ENCODE measurements at places on chromosomes 6 and 20. TPM values are rescaled to one million over a fixed set of nuclear protein-coding genes. Genes with fewer than 3 reads are reported as not detected.

- DNase-seq, result no peak
These were observed 217.3 kb upstream of the RREB1 start for GRCh38 chr6:6890400-6890858.

DNA sequence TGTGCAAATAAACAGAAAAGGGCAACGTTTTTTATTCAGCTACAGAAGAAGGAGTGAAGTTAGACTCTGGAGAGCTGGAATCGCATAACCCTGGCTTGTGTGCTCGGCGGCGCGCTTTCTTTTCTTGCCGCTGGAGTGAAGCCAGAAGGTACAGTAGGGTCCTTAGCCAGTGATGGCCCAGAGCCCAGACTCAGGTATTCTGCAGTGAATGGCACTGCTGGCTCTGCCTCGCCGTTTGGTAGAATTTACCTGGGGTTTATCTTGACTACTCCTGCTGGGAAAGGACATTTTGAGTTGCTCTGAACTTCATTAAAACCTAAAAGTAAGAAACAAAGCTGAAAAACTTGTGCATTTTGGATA, 56.9 kb upstream of the TIAM2 start:
- no peak for DNase-seq

DNA sequence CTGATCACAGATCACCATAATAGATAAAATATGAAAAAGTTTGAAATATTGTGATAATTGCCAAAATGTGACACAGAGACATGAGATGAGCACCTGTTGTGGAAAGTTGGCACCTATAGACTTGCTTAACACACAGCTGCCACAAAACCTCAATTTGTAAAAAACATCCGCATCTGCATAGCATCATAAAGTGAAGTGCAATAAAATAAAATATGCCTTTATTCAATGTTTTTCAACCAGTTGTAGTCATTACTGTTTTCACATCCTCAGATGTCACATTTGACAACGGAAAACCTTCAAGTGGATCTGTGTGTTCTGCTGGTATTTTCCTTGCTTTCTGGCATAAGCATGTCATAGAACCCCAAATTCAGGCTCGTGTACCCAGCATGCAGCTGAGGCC, 50.2 kb upstream of the IFNGR1 start:
- DNase-seq, result no peak

GRCh38 chr6:89351671-89352277, 748 bp downstream of the UBE2J1 start:
- no peak for DNase-seq

DNA sequence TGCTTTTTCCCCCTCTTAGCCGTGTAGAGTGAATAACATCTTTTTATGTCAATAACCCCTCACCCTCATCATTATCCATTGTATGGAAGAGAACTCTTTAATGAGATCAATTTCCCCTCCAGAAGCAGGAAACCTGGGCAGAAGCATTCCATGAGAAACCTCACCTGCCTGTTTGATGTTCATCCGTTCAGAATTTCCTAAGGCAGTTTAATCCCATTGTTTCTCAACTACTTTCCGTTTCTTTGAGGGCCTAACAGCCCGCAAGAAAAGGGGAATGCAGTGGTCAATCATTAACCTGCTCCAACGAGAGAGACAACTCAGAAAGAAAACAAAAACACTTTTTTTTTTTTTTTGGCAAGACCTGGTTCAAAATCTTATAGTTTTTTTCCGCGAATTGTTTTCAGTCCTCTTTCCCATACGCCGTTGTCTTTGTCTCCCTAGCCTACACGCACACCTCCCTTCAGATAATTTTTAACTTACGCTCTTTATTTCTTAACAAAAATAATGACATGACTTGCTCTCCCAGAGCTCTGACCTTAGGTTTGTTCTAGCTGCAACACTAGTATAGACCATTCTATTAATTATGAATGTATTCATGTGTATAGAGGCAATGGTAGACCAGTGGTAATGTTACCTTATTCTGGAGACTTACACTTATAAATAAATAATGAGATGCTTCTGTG, 25.6 kb upstream of the ID4 start:
- no peak for DNase-seq

- DNase-seq, result peak; percentile 74
These were observed 121.2 kb upstream of the LAMP5 start for GRCh38 chr20:9392892-9393857.

GRCh38 chr6:155182103-155182502, 81.7 kb upstream of the CLDN20 start:
- DNase-seq, result no peak

GRCh38 chr6:40387127-40387870, 199.9 kb downstream of the LRFN2 start:
- no peak for DNase-seq

THEMIS gene
- total RNA-seq, result 1.3 TPM

FNDC1 gene
- total RNA-seq, result 13.7 TPM
